ENCODE measurements at places on chromosomes 7 and 10.

DNA sequence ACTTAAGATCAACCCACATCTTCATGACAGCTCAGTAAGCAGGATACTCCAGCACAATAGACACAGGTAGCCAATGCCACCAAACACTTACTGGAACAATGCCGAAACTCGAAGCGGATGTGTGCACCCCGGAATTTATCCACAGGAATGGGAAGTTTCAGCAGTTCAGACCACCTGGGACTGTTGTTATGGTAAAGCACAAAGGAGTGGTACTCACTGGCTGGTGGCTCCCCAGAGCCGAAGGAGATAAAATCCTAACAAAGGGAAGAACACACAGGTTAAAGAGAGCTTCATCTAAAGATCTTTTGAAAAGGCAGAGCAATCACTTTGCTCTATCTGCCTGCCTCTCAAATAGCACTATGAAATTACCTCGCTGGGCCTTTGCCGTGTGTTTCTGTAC, 305.9 kb downstream of the DOCK4 start:
- DNase-seq: no peak

DNA sequence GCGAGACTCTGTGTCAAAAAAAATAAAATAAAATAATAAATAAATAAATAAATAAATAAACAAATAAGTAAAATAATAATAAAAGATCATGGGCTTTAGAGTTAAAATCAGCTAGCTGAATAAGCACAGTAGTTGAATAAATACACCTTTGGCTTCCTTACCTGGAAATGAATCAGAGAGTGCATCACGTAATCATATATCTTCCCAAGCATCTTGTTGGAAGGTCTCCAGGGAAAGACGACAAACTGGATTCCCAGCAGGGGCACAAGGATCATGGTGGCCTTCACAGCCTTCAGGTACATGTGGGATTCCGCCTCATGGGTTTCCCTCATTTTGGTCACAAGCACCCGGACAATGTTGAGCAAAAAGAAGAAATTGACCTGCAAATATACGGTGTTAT, 138.7 kb downstream of the CALCR start:
- no peak for DNase-seq

- no peak for DNase-seq
Observed at GRCh38 chr7:41567731-41568114, 135.2 kb downstream of the INHBA start.

GRCh38 chr10:35000936-35001335, 89.2 kb downstream of the CUL2 start:
- DNase-seq: no peak

DNA sequence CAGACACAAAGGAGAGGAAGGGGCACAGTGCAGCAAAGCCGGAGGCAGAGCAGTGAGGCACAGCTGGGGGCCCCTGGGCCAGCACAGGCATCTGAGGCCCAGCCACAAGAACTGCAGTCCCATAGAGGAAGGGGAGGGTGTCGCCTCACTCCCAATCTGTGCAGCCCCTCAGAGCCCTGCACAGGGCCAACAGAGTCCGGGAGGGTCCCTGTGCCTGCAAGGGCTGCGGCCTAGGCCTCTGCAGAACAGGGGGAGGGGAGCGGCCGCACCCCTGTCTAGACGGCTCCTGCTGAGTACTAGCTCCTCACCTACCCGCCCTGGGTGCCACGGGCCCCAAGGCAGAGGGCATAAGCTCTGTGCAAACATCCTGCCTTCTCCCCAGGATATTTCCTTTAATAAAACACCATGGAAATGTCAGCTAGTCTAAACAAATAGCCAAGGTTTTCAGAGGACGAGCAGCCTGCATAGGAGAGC, 32.4 kb upstream of the RET start:
- no peak for DNase-seq

- no peak for DNase-seq
Observed at GRCh38 chr7:120743128-120743527, 114.8 kb downstream of the TSPAN12 start.

DNA sequence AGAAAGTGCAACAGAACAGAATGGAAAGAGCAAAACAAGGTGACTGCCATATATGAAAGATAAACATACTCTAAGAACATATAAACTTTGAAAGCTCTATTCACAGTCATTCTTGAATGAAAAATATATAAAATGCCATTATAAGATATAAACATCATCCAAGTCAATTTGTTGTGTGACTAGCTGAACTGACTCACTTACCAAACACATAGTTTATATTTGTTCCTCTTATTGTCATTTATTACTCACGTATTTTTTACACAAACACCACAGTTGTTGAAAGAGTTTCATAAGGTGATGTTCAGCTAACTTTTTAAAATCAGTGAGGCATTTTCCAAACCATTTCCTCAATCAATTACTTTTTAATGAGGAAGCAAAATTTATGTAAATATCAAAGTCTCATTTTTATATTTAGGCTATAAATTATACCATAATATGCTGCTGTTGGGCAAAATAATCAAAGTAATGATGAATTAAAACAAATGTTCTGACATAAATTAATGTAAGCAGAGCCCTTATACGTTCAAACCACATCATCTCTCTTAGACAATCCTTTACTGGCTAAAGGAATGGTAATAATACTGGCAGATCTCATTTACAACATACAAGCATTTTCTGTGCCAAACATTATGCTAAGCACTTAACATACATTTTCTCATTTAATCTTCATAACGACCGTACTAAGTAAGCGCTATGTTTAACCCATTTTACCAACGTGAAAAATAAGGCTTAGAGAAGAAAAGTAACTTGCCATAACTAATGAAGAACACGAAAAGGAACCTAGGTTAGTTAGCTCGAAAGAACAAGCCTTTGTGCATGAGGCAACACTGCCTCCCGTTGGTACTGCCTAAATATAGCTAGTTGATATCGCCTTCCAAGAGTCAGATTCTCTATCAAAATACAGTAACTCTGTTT, 7.3 kb downstream of the LRRN3 start:
- DNase-seq: peak; percentile 71

DNA sequence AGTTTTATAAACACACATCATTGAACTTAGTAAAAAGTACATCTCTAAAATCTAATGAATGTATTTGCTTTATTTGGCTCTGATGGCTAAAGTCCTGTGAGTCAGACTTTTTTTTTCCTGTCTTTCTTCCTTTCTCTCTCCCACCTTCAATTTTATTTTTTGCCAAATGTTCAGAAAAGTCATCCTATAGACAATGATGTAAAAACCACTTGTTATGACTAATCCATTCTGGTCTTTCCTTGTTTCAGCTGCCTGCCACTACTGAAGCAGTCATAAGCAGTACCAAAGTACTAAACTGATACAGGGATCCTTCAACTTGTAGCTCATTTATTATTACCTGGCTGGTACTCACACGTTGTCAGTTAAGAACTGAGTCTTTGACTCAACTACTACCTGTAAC, 23.9 kb downstream of the HECTD2 start:
- DNase-seq: peak; percentile 53

DNA sequence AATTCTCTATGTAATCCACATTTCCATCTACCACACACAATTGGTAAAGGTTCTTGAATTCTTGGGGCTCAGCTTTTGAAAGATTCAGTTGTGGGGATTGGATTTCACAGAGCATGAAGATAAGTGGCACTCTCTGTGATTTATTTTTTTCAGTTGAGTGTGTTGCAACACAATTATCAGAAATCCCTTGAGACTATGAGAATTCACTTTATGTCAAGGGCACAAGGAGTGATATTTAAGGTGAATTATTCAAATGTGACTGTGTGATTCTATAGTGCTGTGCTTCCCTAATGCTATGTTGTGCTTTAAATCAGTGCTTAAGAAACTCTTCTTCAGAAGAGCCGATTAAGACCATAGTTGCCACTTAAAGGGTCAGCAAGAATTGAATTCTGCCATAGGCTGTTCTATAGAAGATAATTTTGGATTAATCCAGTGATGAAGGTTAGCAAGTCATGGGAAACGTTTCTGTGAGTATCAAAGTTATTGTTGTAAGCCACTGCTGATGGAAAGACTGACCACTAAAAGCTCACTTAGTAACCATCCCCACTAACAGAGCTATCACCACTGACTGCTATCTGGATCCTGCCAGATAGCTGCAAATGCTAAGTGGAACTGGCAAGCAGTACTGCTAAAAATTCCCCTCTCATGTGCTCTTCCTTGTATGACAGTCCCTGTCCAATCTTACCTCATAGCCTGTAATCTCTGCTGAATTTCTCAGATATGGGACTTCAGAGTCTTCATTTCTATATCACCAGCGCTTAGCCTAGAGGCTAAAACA, 134.0 kb upstream of the SEMA3D start:
- no peak for DNase-seq

GRCh38 chr10:1420661-1421362, 316.5 kb downstream of the ADARB2 start:
- DNase-seq: peak; percentile 2

- DNase-seq: no peak
Observed at GRCh38 chr7:1813394-1814088, 143.5 kb downstream of the ELFN1 start.

DNA sequence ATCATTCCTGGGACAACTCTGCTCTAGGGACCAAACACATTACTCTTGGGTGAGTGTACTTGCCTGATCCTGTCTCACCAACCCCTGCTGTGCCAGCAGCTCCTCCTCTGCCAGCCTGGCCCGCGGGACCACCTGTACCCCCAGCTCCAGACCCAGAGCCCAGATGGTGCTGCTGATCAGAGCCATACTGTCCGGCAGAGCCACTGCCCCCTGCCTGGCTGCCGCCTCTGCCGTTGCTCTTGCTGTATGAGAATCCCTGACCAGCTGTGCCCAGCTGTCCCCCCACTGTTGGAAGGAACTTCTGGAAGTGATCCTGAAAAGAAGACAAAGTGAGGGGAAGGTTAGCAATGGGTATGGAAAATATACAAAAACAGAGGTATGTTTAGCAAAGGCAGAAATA, 6.9 kb downstream of the MYOZ1 start:
- no peak for DNase-seq

DNA sequence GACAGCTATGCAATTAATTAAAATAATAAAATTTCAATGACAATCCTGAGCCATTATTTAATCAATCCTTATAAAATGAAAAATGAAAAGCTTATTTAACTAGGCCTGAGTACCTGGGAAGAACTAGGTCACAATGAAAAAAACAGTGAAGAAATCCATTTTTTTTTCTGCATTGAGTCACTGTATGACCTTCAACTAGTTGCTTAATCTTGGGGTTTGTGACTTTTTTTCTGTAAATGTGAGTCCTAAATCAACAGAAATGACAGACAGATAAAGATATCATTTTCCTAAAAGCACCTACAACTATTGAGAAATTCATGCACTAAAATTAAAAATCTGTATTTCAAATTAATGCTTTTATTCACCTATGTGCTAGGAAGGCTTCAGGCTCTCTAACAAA, 96.8 kb downstream of the TMEM26 start:
- DNase-seq: no peak

- DNase-seq: no peak
Observed at GRCh38 chr10:118173296-118173695, 126.6 kb upstream of the RAB11FIP2 start.

DNA sequence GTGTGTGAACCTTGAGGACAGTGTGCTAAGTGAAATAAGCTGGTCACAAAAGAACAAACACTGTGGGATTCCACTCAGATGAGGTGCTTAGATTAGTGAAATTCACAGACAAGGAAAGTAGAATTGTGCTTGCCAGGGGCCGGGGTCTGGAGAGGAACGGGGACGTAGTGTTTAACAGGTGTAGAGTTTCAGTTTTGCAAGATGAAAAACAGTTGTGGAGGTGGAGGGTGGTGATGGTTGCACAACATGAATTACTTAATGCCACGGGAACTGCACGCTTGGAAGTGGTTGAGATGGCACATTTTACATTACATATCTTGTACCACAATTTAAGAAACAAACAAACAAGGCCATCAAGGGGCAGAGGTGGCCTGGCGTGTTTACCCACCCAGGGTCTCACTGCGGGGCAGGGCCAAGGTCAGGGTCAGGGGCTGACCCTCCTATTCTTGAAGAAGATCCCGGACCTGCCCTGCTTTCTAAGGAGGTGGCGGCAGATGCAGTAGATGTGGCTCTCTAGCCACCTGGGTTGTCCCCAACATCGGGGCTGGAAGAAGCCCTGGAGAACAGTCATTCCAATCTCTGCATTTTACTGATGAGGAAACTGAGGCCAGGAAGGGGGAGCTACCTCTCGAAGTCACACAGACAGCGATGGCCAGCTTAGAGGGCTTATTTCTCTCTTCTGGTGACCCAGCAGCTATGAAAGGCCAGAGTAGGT, 91.5 kb upstream of the LRRC4 start:
- no peak for DNase-seq

DNA sequence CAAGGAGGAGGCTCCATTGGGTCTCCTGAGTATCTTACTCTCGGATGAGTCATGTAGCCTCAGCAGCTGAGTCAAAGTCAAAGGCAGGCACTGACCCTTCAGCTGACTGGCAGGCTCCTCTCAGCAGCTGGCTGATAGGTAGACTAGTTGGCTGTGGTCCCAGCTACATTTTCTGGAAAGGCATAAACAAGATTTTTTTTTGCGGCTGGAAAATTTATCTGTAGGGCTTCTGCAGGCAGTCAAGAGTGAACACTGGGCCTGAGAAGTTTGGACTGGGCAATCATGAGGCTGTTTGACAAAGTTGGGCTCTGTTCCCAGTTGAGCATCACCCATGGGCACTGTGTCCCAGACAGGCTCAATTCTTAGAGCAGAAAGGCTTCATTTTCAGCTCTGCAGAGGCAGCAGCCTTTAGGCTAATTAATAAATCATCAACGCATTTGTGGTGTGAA, 796.2 kb downstream of the CCSER2 start:
- DNase-seq: no peak

GRCh38 chr10:72013202-72013945, 49.2 kb downstream of the CHST3 start:
- no peak for DNase-seq

DNA sequence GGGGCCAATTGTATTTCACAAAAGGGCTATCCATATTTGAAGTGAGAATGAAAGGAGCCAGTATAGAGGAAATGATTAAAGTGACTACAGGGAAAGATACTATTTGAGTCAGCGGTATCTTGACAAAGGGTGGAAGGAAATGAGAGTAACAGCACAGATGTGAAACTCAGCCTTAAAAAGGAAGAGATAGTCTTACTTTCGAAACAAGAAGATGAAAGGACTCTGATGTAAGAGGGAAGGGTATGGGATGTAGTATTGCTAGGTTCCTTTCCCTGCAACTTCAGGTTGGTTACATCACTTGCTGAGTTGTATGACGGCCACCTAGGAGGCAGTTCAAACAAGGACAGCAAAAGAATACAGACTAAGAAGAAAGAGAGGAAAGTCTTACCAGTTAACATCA, 13.7 kb downstream of the CISD1 start:
- no peak for DNase-seq

DNA sequence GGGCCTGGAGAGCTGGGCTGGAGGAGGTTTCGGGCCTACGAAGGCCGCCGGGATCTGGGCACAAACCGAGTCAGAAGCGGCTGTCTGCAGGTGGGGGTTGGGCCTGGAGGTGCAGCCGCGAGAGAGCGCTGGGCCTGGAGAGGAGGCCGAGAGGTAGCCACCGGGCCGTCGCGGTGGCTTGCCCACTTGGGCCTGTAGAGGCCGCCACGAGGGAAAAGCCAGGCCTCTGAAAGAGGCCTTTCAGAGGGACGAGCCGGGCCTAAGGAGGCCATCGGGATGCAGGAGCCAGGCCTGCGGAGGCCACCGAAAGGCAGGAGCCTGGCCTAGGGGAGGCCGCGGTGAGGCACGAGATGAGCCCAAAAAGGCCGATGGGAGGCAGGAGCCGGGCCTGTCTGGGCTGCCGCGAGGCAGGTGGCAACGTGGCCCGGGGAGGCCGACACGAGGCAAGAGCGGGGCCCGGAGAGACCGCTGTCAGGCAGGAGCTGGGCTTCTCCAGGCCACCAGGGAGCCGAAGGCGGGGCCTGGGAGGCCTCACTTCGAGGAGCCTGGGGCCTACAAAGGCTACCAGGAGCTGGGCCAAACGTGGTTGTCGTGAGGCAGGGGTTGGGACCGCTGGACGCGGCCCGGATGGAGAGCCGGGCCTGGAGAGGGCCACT, 25.6 kb downstream of the MDH2 start:
- DNase-seq: no peak
